ENCODE measurements at places on chromosomes 2 and 18.

GRCh38 chr2:146615778-146616177 lies 1229.1 kb upstream of the ACVR2A start:
- no peak overlapping the region for H3K4me3 ChIP-seq
- H3K27ac ChIP-seq, result no peak overlapping the region
- H3K4me1 ChIP-seq, result no peaks in the 10 kb centered on the region
- no peak for DNase-seq
- H3K27me3 ChIP-seq, result no peaks in the 10 kb centered on the region

DNA sequence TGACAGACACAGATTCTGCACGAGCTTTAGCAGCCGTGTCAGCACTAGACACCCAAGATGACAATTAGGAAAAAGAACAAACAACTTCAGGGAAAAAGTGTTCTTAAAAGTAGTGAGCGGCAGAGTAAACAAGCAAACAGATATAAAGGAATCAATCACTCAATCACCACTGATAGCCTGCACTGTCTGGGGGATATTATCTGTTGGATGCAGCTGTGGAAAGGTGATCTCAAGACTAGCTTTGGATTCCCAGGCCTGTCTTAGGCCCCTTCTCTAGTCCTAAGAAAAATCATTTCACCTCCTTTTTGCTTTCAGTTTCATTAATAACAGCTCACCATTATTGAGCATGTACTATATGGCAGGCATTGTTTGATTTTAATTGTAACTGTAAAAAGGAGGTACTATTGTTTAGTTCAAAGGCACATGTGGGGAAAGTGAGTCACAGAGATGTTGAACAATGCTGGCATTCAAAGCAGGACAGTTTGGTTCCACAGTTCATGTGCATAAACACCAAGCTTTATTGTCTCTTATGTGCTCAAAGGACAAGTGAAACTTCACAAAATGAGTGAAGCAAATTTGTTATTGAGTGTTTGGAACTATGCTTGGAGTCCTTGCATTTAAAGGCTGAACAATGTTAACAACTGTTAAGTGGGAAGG lies 147.3 kb upstream of the TCF4 start:
- no peaks in the 10 kb centered on the region for H3K36me3 ChIP-seq
- no peak for DNase-seq
- no peak overlapping the region for H3K27ac ChIP-seq
- no peak overlapping the region for H3K4me3 ChIP-seq

DNA sequence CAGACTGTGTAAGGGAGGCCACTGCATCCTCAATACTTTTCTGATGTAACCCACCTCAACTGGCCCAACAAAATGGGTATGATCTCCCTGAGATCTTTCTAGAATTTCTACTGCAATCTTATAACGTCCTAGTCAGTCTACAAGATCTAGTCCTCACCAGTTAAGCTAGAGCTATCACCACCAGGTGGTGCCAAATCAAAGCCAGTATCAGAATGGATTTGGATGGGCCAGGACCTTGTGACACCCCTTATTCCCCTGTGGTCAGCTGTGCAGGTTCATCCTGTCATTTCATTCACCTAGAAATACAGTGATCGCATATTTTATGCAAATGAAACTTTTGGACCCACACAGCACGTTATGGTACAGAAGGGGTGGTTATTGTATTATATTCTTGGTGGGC lies 90.3 kb downstream of the OLA1 start:
- no peak overlapping the region for H3K27ac ChIP-seq
- DNase-seq, result no peak
- no peaks in the 10 kb centered on the region for H3K36me3 ChIP-seq

GRCh38 chr2:186201371-186201770 lies 284.7 kb upstream of the ZC3H15 start:
- no peaks in the 10 kb centered on the region for H3K27me3 ChIP-seq
- H3K36me3 ChIP-seq, result no peaks in the 10 kb centered on the region
- H3K4me3 ChIP-seq, result no peak overlapping the region
- no peak for DNase-seq

- H3K4me1 ChIP-seq, result no peaks in the 10 kb centered on the region
- no peak for DNase-seq
- no peak overlapping the region for H3K27ac ChIP-seq
- H3K36me3 ChIP-seq, result no peaks in the 10 kb centered on the region
Observed at GRCh38 chr2:148675708-148676107, 31.2 kb downstream of the EPC2 start.

DNA sequence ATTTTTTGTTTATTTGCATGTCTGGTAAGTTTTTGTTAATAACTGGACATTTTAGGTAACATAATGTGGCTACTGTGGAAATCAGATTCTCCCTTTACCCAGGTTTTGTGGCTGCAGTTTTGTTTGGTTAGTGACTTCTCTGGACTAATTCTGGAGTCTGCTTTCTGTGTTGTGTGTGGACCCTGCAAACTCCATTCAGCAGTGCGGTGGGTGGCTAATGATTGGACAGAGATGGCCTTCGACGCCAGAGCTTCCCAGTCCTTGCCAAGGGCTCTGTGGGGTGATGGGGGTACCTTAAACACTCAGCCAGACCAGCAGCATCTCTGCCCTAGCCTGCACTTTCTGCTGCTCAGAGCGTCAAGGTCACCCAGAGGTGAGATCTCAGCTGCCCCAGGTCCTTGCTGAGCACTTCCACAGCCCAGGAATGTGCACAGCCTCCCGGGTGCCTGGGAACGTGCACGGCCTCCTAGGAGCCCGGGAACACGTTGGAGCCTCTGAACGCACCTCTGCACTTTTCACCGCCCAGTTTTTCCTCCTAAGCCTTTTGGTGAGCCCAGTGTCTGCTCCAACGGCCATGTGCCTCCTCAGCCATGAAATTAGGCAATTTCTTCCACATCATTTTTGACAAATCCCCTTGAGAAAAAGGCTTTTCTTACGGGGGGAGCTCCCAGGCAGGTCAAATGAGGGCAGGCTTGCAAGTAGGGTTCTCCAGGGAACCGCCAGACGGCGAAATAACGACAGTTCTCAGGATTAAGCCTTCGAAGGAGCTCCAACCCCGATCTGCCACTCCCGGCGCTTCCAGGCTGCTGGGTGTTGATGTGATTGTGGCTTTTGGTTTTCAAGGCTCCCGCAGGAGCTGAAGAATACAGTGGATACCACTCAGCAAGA lies 35.2 kb upstream of the KLF11 start:
- no peaks in the 10 kb centered on the region for H3K27me3 ChIP-seq
- H3K36me3 ChIP-seq, result no peaks in the 10 kb centered on the region
- no peak for DNase-seq
- peaks cover 7% of the 10 kb centered on the region for H3K4me1 ChIP-seq
- H3K27ac ChIP-seq, result no peak overlapping the region
- H3K4me3 ChIP-seq, result no peak overlapping the region

- no peaks in the 10 kb centered on the region for H3K4me1 ChIP-seq
- no peaks in the 10 kb centered on the region for H3K27me3 ChIP-seq
- no peak overlapping the region for H3K27ac ChIP-seq
- no peak for DNase-seq
- H3K36me3 ChIP-seq, result no peaks in the 10 kb centered on the region
- no peak overlapping the region for H3K4me3 ChIP-seq
Observed at GRCh38 chr2:208363485-208363884, 43.1 kb upstream of the PTH2R start.

- H3K4me1 ChIP-seq, result no peaks in the 10 kb centered on the region
- H3K27me3 ChIP-seq, result no peaks in the 10 kb centered on the region
- H3K36me3 ChIP-seq, result no peaks in the 10 kb centered on the region
- H3K27ac ChIP-seq, result no peak overlapping the region
Observed at GRCh38 chr2:34104601-34105000, 505.5 kb upstream of the FAM98A start.

- H3K4me1 ChIP-seq, result peaks cover 10% of the 10 kb centered on the region
- H3K27ac ChIP-seq, result no peak overlapping the region
- H3K27me3 ChIP-seq, result no peaks in the 10 kb centered on the region
- no peak overlapping the region for H3K4me3 ChIP-seq
- no peak for DNase-seq
- no peaks in the 10 kb centered on the region for H3K36me3 ChIP-seq
Observed at GRCh38 chr2:160703648-160704585, 210.3 kb upstream of the RBMS1 start.

All from left lung (tissue), 14 donors.